ENCODE measurements at places on chromosomes 2 and 18.

- DNase-seq: no peak
Observed at GRCh38 chr2:102060792-102061191, 69.0 kb downstream of the IL1R2 start.

- no peak for DNase-seq
Observed at GRCh38 chr2:204445149-204445548, 100.1 kb upstream of the PARD3B start.

GRCh38 chr2:209391776-209392401 is 32.0 kb upstream of the MAP2 start:
- no peak for DNase-seq

- DNase-seq: no peak
Observed at GRCh38 chr2:10042301-10043161, 819 bp upstream of the KLF11 start.

DNA sequence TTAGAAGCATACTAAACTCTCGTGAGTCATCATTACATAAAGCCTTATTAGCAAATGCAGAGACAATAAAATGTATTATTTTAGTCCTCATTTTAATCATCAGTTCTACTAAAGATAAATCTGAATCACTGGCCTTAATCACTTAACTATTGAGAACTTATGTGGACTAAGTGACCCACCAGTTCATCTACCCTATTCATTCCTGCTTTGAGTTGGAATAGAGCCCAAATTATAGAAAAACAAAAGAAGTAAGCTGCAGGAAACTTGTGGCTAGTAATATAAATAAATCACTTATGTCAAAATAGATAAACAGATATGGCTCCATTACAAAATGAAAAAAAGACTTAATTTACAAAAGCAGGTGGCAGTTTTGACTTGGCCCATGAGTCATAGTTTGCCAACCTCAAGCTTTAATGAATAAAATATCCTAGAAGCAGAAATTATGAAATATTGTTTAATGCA is 851.8 kb upstream of the CRIM1 start:
- DNase-seq: no peak

DNA sequence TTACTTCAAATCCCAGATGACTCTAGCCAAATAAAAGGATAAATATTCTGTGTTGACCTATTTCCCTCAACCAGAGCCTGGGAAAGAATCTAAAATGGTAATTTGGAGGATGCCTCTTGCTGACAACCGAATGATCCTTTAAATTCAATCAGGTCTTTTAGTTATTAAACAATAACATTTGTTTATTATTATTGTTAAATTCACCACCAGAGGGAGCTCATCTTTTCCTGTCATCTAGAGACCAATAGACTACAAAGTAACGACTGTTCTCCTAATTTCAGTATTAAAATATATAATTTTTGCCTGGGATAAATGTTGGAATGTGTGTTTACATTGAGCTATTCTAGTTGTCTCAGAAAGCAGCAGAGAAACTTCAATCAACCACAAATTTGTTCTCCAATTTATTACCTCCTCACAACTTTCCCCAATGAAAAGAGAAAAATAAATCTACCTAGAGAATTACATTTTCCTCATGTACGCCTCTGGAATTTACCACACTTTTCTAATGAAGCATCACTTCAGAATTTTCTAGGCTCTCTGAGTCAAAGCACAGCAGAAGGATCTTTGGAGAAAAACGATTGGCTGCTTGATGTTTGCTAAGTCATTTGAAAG is 142.7 kb downstream of the SCG2 start:
- no peak for DNase-seq

All from CD4-positive, alpha-beta T cell treated with Interleukin-15 for 4 hours (primary cell).